ENCODE measurements at places on chromosomes 11 and 22.

GRCh38 chr11:110982214-110982613 is 263.3 kb upstream of the POU2AF2 start:
- no peak for DNase-seq

GRCh38 chr22:26485013-26485412 is 1.3 kb downstream of the SRRD start:
- no peak for DNase-seq

- DNase-seq: no peak
Observed at GRCh38 chr11:65771589-65772112, 9.1 kb downstream of the AP5B1 start.

GRCh38 chr11:75262436-75262835 is 21.9 kb downstream of the TPBGL start:
- no peak for DNase-seq

DNA sequence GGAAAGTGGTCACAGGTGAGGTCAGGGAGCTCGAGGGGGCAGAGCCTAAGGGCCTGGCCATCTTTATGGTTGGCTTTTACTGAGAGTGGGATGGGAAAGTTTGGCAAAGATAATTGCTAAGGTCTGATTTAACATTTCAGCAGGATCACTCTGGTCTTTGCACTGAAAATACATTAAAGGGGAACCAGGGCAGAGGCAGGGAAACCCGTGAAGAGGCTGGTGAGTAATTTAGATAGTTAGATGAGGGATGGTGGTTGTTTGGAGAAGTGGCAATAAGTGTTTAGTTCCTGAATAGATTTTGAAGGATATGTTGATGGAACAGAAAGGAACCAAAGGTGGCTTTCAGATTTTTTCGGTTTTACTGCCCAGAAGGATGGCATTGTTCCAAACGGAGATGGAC is 50.8 kb downstream of the SCN3B start:
- no peak for DNase-seq

GRCh38 chr11:18384157-18384641 is 10.2 kb upstream of the LDHA start:
- no peak for DNase-seq

DNA sequence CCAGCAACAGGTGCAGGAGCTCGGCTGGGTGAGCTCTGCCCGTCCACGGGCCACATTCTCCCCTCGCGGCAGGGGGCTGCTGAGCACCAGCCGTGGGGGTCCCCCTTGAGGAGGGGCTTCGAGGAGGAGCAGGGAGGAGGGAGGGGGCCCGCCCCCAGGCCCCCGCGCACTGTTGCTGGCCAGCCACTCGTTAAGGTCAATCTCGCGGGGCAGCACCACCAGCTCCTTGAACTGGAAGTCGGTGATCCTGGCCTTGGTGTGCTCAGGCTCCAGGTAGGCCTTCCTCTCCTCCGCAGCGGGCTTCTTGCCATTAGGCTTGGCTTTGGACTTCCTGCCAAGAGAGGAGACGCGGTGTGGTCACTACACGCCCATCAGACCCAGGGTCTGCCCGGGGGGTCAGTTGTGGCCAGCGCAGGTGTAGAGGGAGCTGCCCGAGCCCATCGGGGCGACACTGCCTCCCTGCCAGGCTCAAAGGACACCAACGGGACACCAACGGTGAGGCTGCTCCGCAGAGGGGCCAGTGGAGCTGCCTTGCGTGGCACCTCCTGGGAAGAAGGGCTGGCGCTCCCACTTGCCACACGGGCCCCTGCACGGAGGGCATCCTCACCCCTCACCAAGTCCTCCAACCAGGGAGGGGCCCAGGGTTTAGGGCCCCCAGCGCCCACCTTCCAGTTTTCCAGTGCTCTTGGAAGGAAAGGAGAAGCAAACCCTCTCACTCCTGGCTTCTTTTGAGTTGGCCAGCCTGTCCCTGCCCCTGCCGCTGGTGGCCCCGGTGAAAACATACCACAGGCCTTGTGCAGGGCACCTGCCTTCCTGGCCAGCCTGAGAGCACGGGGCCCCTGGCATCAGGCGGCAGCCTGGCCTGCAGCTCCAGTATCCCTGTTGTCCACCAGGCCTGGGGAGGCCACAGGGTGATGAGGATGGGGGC is 5.8 kb downstream of the MOB2 start:
- no peak for DNase-seq

- no peak for DNase-seq
Observed at GRCh38 chr11:41307296-41308080, 152.0 kb downstream of the LRRC4C start.

DNA sequence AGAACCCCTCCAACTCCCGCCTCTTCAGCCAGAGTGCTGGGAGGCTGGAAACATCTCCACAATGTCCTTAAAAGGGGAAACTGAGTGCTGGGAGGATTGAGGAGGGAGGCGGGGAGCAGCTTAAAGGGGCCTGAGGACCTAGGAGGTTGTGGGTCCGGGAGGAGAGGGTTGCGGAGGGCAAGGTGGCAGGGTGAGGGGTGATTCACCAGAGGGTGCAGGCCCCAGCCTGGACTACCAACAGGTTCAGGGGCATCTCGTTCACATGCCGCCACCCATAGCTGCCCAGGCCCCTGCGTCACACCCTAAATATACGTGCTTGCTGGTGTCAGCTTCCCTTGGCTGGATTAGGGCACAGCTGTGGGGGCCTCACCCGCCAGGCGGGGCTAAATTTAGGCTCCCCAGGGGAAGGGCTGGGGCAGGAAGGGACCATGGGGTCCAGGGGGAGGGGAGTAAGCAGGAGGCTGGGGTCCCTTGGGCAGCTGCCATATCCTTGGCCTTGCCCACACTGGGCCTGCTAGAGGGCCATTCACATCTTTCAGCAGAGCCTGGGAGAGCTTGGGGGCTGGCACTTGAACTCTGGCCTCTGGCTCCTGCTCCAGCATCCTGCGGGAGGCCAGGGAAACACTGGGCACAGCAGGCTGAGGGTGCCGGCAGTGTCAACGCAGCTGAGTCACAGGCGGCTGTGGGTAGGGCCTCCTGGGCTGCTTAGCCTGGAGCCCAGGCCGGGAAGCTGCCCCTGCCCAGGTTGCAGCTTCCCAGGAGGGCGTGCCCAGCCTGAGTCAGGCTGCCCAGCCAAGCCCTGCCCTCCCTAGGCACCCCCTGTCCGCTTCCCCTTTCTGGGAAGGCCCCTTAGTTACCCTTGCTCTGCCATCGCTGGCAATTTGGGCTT is 1.3 kb downstream of the EHBP1L1 start:
- peak; percentile 71 for DNase-seq

DNA sequence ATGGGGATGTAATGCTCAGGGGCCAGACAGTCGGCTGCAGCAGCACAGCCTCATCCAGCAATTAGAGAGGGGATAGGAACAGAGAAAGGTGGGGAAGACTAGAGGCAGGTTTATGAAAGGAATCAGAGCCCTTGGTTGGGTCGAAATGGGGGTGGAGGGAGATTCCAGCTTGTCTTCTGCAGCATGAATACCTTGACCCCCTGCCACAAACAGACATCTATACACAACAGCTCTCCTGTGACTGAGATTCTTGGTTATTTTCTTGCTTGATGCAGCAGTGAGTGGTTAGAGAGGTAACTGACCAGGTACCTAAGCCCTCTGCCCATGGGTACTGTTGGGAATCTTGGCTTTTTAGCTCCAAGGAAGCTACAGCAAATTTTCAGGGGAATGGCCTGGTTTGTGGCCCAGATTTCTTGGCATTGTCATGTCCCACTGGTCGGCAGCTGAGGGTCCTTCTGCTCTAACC is at the start of gene TRIM49D1:
Gene TRIM49D1, minus strand, starts transcription at position 51 of the 466 bp plus-strand sequence. CDS start 4,535 bp downstream, outside the sequence.
- no peak for DNase-seq

DNA sequence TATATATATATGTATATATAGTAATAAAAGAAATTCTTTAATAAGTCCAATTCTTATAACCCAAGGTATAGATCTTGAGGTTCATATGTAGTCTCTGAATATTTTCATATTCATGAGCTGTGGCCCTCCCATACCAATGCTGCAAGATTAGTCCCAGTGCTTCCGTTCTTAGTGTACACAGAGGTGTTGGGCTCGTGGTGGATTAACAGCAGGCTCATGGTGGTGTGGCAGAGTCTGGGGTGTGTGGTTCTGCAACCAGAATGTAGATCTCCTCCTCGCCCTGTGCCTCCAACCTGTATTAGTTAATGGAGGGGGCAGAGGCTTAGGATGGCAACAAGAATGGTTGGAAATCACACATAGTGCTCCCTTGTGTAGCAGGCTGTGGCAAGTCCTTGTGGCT is 16.8 kb downstream of the PRDM10 start:
- DNase-seq: no peak

GRCh38 chr11:112792070-112792469 is 169.2 kb upstream of the NCAM1 start:
- no peak for DNase-seq

GRCh38 chr11:130323452-130324450 is 9.0 kb upstream of the ZBTB44 start:
- DNase-seq: no peak

- DNase-seq: no peak
Observed at GRCh38 chr11:130715085-130715876, 201.0 kb downstream of the SNX19 start.

- DNase-seq: no peak
Observed at GRCh38 chr11:10590218-10590915, 21.9 kb upstream of the LYVE1 start.

GRCh38 chr22:19844377-19845053 is 10.2 kb downstream of the GNB1L start:
- no peak for DNase-seq

DNA sequence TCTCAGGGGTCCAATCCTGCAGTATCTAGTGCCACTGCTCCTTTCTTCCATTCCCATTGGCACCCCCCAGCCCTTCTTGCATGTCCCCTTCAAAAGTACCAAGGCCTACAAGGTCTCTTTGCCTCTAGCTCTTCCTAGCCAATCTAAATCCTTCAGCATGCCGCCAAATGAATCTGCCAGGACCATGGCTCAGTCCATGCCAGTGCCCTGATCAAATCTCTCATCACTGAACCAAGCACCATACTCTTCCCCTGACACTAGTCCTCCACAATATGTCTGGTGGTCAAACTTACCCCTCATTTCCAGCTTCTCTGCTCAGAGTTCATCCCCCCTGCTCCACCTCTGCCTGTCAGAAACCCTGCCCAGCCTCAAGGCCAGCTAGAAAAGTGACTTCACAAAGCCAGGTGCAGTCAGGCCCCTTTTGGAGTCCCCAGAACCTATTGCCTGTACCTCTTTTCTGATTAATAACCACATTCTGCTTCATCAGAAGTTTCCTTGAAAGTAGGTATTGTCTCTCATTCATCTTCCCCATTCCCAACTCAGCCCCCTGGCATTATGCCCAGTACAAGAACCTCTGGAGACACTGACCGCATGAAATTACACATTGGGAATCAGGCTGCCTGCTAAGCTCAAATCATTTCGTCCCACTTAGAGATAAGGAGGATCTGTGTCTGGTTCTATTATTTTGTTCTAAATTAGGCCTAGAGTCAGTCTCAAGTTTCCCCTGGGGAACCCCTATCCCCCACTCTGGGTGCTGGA is 11.4 kb downstream of the FEN1 start:
- DNase-seq: no peak

DNA sequence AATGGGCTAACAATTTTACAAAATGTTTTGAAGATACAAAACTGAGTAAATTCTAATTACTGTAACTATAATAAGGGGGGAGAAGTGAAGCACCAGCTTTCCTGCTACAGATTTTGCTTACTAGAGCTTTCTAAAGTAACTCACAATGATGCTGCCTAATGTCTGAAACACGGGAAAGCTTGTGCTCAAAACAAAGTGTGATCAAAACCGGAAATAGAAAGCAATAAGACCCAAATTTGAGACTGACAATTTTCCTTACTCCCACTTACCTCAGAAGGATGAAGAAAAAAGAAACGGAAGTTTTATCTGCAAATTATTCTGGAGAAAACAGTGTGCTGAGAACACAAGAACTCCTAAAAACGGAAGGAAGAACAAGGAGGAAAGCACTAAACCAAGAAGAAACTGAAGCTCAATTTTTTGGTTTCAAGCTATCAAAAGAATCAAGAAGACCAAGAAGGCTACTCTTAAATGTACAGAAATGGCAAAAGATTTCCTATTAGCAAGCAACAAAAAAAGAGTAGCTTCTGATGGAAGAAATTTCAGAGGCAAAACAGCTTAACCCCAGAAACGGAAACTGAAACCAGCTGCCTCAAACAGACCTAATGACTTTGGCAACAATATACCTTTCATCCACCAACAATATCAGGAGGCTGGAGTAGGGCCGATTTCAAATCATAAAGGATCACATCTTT is 33.4 kb downstream of the AMBRA1 start:
- DNase-seq: no peak

DNA sequence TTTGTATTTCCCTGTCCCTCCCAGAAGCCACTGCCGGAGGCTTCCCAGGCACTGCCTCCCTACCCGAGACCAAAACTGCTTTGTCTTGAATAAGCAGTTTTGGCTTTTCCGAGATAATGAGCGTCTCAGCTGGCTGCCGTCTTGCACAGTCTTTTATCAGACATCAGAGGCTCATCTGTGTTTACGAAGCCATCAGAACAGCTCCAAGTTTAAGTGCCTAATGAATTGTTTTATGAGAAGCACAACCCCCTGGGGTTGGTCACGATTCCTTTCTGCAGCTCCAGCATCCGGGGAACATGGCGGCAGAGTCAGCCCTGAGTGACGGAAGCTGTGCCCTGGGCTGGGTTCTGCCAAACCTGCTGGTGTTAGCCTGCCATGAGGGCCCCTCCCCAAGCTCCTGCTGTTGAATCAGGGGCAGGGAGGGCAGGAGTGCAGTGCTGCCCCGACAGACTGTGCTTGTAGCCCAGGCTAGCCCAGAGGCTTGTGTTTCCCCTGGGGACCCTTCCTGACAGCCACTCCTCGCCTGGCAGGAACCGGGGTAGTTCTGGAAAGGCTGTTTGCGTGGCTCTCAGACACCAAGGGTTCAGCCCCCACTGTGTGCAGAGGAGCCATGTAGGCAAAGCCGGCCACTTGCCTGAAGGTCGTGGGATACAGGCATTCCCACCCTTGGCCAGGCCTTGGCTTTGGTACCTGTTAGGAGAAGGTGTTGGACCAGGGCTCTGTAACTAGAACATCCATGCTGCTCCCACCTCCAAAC is 96.1 kb downstream of the MORC2 start:
- DNase-seq: no peak

- no peak for DNase-seq
Observed at GRCh38 chr22:19037282-19038163, 84.7 kb downstream of the DGCR2 start.

GRCh38 chr22:30486661-30487115 is 14.9 kb upstream of the SEC14L3 start:
- no peak for DNase-seq

- DNase-seq: no peak
Observed at GRCh38 chr11:119258180-119258579, 52.0 kb downstream of the CBL start.

All from Panc1 (cell line).